ENCODE measurements at places on chromosomes 12 and 14.

- no peak for DNase-seq
Observed at GRCh38 chr12:78645956-78646355, 218.6 kb upstream of the SYT1 start.

DNA sequence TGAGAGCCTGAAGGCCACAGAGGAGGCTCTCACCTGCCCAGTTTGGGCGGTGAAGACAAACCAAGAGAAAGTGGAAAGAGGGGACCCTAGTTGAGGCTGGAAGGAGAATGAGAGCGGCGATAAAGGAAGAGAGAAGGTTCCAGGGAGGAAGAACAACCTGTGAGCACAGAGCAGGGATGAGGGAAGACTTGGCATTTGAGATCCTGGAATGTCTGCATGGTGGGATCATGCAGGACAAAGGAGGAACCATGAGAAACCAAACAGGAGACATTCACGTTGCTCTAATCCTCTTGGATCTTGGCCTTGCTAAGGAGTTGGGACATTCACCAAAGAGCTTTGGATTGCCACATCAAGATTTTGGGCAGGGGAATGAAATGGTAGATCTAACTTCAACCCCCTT, 22.9 kb upstream of the RBM19 start:
- no peak for DNase-seq

DNA sequence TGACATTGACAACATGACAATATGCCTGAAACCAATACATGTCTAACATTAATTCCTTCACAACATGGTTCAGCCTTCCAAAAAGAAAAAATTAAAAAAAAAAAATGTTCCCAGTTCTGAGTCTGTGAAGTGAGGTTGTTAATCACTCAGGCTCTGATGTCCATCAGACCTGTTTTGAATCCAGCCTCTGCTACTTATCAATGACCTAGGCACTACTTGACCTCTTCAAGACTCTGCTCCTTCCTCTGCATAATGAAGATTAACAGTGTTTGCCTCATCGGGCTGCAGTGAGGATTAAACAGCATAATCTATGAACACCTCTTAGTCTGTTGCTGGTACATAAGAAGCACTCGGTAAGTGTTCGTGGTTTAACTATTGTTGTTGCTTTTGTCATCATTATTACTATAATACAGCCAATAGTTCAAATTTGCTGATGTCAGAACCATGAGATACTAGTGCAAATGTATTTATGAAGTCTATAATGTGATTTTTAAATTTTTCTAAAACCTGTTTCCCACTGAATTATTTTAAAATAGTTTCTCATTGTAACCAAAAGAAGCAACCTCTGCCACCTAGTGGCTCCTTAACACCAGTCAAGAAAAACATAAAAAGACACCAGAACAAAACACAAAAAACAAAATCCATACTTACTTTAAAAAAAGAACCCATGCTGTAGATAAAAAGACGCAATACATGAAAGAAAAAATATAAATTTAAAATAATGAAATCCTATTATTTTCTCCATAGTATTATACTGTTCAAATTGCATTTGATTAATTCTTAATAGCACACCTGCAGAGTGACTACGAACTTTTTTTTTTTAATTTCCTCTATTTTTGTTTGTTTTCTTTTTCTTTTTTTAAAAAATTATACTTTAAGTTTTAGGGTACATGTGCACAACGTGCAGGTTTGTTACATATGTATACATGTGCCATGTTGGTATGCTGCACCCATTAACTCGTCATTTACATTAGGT, 20.3 kb upstream of the TMX1 start:
- DNase-seq: peak; percentile 43

- no peak for DNase-seq
Observed at GRCh38 chr14:103385929-103386712, 906 bp downstream of the MARK3 start.

DNA sequence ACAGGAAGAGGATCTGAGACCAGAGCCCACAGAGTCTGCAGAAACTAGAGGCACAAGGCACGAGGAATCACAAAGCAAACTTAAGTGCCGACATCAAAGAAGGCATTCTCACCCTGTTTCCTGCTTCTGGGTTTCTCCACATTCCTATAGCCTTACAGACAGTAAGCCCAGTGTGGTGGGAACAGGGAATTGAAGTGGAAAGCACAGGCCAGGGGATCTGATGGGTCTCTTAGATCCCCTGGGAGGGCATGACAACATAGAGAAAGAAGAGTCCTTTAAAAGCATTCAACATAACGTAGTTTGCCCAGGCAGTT, 75.6 kb upstream of the FRMD6 start:
- DNase-seq: peak; percentile 23

GRCh38 chr14:102893452-102893851, 29.0 kb upstream of the AMN start:
- peak; percentile 92 for DNase-seq

- DNase-seq: peak; percentile 67
Observed at GRCh38 chr14:92603309-92604242, 90.0 kb downstream of the RIN3 start.

DNA sequence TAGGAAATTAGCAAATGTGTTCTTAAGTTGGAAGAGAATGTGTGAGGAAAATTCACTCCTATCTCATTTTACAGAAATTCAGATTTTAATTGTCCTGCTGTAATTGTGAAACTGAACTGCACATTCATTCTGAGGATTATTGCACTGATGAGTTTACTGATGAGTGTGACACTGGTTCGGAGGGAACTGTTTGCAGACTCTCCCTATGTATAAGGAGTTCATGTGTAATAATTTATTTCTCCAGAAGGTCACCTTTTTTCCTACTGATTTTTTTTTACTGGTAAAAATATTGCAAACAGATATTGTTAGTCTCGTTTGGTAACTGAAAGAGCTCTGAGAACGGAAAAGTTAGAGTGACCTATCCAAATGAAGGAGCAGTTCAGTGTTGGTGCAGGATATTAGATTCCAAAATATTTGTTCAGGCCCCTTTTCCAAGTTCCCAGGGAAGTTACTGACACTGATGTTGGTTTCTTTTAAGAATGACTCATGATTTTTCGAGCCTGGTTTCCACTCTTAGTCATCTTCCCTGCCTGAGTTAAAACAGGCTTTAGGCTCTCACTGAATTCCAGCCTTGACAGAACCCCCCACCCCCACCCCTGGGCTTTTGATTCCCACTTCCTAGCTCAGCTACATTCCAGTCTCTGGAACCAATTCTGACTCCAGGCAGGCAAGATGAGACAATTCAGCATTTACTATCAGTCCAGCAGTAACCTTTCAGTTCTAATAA, 18.4 kb downstream of the ANO6 start:
- peak; percentile 90 for DNase-seq

DNA sequence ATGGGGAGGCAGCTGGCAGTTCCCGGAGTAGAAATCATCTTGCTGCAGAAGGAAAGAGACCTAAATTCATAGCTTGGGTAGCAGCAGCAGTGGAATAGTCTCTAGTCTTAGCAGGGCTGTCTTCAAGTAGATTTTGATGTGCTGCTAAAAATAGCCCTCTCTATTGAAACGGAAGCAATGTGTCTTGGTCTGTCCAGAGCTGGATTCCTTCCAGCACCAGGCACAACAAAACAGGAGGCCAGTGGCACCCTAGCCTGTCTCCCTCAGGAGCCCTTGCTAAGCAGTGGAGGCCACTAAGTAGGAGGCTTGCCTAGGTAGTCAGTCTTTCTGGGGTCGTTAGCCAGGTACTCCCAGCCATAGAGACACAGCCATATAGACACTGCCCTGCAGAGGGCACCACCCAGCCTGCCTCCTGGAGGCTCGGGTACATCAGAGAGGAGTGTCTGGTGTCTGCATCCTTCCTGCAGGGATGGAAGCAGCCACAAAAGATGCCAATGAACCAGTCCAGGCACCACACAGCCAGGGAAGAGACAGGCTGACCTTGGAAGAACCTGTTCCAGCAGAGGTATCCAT, 97.5 kb downstream of the CRACR2A start:
- peak; percentile 38 for DNase-seq

GRCh38 chr12:102753802-102754201, 163.2 kb downstream of the PAH start:
- no peak for DNase-seq

GRCh38 chr12:3680919-3681594, 71.9 kb downstream of the CRACR2A start:
- no peak for DNase-seq

DNA sequence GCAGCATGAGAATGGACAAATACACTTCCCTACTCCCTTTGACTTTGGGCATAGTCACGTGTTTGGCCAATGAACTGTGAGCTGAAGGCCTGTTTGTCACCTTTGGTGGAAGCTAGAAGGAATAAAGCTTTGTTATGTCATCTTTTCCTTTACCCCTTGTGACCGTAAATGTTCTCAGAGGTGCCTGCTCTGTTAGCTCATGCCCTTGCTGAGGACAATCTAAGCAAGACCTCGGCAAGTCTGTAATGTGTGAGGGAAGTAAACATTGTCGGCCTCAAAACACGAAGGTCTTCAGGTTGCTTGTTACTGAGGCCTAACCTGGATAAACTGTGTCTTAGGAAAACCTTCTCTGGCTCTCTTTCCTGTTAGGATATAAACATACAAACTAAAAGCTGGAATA, 354.2 kb downstream of the TMEM132D start:
- no peak for DNase-seq

DNA sequence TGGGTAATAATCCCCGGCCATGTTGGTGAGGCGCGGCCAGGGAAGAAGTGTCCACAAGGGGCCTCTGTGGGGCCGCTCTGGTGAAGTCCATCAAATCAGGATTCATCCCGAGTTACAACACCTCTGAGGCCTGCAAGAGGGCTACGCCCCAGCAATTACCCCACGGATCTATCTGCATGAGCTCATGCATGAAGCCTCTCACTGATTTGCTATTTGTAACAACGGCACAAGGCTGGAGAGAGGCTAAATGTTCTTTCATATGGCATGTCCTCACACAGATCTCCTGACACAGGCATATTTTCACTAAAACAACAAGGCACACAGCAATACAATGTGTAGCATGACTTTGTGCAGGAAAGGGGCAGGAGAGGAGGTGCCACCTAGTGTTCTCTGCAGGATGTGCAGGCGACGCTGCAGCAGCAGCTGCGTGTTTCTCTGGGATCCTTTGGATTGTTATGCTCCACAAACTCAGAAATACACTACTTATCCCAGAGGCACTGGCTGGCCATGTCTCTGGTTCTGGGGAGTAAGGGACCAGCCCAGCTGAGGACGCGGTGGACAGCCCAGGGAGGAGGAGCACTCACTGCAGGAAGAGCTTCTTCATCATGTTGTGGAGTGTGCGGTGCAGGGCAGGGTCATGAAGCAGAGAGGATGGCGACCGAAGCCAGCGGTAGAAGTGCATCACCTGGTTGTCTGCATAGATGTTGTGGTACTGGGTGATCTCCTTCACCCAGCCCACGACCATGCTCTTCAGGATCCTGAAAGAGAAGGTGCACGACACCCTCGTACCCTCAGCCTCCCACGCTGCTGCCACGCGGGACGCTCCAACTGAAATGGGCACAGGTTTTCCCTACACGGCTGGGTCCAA, 20.2 kb downstream of the P2RX2 start:
- DNase-seq: peak; percentile 84

- no peak for DNase-seq
Observed at GRCh38 chr12:14694145-14694714, 2.2 kb downstream of the GUCY2C start.

- DNase-seq: no peak
Observed at GRCh38 chr14:46058964-46059563, 592.5 kb downstream of the RPL10L start.

GRCh38 chr12:7210642-7211151, 21.2 kb downstream of the PEX5 start:
- DNase-seq: no peak

DNA sequence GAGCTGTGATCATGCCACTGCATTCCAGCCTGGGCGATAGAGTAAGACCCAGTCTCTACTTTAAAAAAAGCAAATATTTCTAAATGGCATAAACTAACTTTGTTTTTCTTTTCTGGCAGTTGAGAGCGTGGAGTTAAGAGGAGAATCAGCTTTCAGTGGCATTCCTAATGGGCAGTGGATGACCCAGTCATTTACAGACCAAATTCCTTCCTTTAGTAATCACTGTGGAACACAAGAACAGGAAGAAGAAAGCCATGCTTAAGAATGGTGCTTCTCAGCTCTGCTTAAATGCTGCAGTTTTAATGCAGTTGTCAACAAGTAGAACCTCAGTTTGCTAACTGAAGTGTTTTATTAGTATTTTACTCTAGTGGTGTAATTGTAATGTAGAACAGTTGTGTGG, 21.2 kb downstream of the TDG start:
- peak; percentile 44 for DNase-seq

DNA sequence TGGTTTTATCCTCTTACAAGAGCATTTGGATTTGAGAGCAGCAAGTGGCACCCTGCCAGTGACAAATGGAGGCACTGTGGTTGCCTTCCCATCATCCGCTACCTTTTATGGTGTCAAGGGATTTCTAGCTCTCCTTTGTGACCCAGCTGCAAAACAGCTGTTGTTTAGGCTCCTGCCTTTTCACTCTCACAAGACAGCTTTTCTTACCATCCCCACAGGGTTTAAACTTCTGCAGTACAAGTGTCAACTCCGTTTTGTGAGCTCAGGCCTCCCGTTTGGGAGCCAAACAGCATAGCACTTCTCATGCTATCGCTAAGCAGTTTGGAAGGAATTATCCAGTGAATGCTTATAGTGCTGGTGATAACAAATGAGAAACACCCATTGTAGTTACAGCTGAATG, 331.4 kb downstream of the TMTC2 start:
- no peak for DNase-seq

- DNase-seq: peak; percentile 33
Observed at GRCh38 chr12:19915392-19916195, 452.7 kb upstream of the PDE3A start.

GRCh38 chr14:105904379-105904778, 378.0 kb downstream of the TMEM121 start:
- no peak for DNase-seq

- no peak for DNase-seq
Observed at GRCh38 chr12:120793357-120793756, 67.7 kb downstream of the ACADS start.

DNA sequence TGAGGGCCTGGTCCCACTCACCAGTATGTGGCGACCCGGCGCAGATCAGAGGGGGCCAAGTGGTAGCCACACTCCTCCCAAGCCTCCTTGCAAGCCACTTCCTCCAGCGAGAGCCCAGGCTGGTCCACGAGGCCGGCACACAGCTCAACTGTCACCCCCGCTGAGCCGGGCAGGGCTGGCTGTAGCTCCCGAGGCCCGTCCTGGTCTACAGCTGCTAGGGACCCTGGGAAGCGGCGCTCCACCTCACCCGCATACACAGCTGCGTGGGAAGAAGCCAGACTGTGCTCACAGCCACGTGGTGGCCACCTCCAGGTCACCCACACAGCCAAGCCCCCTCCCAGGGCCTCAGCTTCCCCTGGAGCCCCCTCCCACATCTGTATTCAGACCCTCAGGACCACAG, 4.6 kb downstream of the NUDT14 start:
- no peak for DNase-seq

DNA sequence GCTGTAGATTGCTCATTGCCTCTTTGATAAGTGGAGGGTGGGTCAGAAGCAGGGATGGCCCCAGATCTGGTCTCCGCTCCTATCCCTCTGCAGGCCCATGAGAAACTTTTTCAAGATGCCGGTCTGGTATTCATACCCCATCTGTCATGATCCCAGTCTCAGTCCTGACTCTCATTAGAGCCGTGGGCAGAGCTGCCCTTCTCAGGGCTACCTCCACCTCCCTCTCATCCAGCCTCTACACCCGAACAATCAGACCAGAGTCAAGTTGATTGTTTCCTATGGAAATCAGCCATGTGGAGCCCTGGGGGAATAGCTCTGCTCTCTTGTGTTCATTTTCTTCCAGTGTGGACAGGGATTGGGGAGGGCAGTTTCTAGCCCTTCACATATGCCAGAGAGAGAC, 45.8 kb downstream of the NEUROD4 start:
- no peak for DNase-seq

- DNase-seq: peak; percentile 58
Observed at GRCh38 chr12:27635349-27635972, 60.8 kb upstream of the REP15 start.

- DNase-seq: no peak
Observed at GRCh38 chr14:39722547-39723273, 290.5 kb upstream of the FBXO33 start.

All from AG20443 (cell line).